ENCODE measurements at places on chromosomes 3 and 15. TPM values are rescaled to one million over a fixed set of nuclear protein-coding genes. Genes with fewer than 3 reads are reported as not detected.

Gene FRMD4B
- 0.83 TPM for total RNA-seq

Gene AADAC
- 1.9 TPM for total RNA-seq

Gene IL17RD
- 3.4 TPM for total RNA-seq

Gene BCHE
- total RNA-seq = 0.73 TPM

Gene PCLAF
- total RNA-seq = 18.4 TPM

Gene XCR1
- total RNA-seq = not detected

Gene KBTBD8
- total RNA-seq = 3.1 TPM

Gene TRPM1
- not detected for total RNA-seq

Gene PML
- 58.3 TPM for total RNA-seq

Gene SKOR1
- 0.17 TPM for total RNA-seq

Gene SLC27A2
- 0.26 TPM for total RNA-seq

Gene SCN11A
- total RNA-seq = under 0.01 TPM

Gene HERC2
- 92.2 TPM for total RNA-seq

Gene TNNC1
- total RNA-seq = 0.23 TPM

Gene C3orf20
- under 0.01 TPM for total RNA-seq

Gene ELP6
- total RNA-seq = 22.8 TPM

Measured in smooth muscle cell of the pulmonary artery (primary cell).